Pancreas (tissue), 10 donors: ENCODE measurements at places on chromosomes 12 and 14.

GRCh38 chr12:53974084-53975063 is at the start of gene HOTAIR:
Gene HOTAIR (minus strand): TSS chr12:53974954.
- DNase-seq: no peak
- peaks cover 4% of the 10 kb centered on the region for H3K27me3 ChIP-seq
- H3K27ac ChIP-seq: no peak within 1 kb of the TSS
- H3K4me3 ChIP-seq: peak within 1 kb of the TSS; percentile 27
- peaks cover 6% of the 10 kb centered on the region for H3K4me1 ChIP-seq

DNA sequence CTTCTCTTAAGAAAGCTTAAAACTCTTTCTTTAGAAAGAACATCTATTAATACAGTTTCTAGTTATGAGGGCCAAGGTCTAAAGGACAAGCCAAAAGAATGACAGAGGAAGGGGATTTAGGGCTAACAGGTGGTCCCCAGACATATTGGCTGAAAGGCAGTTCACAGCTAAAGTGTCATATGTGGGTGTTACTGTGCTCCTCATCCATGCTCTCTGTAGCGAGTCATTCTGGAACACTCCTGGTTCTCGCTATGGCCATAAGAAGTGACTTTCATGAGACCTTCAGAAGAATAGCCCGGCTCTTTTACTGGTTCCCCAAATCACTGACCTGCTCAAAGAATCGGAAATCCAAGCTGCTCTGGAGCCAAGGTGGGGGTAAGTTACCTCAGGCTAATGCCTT is 55.0 kb downstream of the TBK1 start:
- no peaks in the 10 kb centered on the region for H3K4me1 ChIP-seq
- no peak overlapping the region for H3K27ac ChIP-seq
- no peak overlapping the region for H3K4me3 ChIP-seq
- no peaks in the 10 kb centered on the region for H3K27me3 ChIP-seq

DNA sequence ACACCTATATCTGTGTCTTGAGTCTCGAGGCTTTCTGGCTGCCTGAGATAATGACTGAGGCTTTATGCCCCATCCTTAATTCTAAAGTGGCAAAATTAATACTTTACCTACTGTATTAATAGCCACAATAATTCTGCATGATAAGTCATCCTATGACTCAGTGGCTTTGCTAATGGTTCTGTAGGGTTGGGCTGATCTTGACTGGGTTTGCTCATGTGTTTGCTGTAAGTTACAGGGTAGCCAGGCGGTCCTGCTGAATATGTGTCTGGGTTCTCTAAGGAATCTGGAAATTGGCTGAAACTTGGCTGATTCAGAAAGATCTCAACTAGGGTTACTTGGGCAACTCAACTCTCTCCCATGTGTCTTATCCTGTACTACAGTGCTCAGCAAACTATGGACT is 21.7 kb downstream of the MGST1 start:
- H3K4me3 ChIP-seq: no peak overlapping the region
- no peak for DNase-seq
- H3K27ac ChIP-seq: no peak overlapping the region
- no peaks in the 10 kb centered on the region for H3K4me1 ChIP-seq
- no peaks in the 10 kb centered on the region for H3K27me3 ChIP-seq

DNA sequence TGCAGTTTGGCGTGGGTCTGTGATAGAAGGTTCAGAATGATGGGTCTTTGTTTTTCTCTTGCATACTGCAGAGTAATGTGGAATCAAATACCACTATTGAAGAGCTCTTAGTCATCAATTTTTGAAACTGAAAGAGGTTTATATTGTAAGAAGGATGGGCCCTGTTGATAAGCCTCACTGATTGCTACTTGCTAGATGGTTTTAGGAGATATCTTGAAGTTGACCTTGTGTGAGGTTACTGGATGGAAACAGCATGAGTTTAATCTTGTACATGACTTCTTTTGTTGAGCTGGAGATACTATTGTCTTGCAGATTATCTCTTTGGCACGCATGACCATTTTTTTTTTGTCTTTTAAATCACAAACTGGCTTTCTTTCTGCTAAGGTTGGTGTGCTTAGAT is 13.8 kb downstream of the BICD1 start:
- DNase-seq: no peak
- H3K36me3 ChIP-seq: no peaks in the 10 kb centered on the region

DNA sequence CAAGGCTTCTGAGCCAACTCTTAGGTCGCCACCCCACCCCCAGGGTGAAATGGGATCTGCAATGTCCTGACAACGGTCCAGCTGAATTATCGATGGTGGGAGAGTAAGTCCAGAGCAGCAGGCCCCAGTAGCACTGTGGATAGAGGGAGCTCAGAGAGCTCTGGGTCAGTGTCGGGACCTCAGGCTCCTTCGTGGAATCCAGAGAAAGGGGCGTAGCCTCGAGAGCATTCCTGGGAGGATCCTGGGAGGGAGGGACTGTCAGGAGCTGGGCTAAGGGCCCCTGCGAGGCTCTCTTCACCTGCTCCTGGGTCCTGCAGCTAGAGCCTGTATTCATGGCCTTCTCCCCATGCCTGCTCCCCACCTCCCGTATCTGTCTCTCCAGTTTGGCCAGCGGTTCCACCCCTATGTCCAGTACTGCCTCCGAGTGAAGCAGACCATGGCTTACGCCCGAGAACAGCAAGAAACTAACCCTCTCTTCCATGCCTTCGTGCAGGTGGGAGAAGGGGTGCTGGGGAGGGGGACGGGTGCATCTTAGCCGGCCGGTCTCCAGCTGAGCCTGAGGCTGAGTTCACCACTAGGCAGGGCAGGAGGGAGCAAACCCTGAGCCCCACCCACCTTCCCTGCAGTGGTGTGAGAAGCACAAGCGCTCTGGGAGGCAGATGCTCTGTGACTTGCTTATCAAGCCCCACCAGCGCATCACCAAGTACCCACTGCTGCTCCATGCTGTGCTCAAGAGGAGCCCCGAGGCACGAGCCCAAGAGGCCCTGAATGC is 6.6 kb downstream of the PLEKHG6 start:
- no peak for DNase-seq
- no peak overlapping the region for H3K27ac ChIP-seq
- H3K4me1 ChIP-seq: peaks cover 5% of the 10 kb centered on the region
- H3K27me3 ChIP-seq: no peaks in the 10 kb centered on the region
- no peak overlapping the region for H3K4me3 ChIP-seq

GRCh38 chr12:57730336-57731067 is 8.0 kb downstream of the AGAP2 start:
- DNase-seq: no peak
- H3K27me3 ChIP-seq: no peaks in the 10 kb centered on the region
- no peaks in the 10 kb centered on the region for H3K36me3 ChIP-seq
- H3K27ac ChIP-seq: no peak overlapping the region

DNA sequence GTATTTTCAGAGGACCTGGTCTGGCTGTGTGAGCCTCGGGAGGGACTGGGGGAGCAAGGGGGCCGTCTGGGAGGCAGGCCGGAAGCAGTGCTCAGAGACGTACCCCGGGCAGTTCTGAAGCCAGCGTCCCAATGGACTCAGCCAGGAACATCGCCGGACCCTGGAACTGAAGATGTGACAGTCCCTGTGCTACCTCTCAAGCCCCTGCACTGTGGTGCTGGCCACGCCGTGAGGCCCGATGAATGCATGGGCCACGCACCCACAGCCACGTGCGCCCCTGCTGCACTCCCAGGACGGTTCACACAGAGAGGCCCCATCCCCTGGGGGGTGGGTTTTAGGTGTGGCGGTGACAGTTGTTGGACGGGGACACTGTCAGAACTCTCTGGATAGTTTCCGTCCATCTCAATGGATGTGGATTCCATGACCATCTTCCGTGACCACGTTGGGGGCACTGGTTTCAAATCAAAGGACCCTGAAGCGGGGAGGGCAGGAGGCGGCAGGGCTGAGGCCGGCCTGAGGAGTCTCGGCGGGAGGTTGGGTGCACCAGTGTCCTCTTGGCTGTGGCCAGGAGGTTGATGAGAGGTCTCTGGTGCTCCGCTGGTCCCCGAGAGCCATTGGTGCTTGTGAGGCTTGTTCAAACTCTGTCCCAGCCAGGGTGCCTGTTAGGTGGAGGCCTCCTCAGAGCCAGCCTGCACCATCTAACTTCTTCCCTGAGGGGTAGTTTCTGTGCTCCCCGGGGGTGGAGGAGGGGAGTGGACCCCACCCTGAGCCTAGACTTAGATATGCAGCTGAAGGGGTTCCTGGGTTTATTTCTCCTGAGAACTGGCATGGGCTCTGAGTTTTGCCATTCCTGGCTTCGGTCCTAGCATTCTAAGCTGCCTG is 36.3 kb upstream of the TSPAN9 start:
- no peaks in the 10 kb centered on the region for H3K4me1 ChIP-seq
- DNase-seq: no peak

DNA sequence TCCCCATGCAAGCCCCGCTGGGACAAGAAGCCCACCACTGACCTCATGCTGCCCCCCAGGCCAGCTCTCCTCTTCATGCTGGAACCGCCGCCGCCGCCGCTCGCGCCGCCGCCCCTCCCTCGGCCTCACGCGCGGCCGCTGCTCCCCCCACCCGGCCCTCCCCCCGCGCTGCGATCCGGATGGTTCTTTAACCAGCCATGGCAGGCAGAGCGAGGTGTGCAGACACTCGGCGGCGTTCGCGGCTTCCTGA is at the start of gene DCAF5:
Gene DCAF5, minus strand, starts transcription at position 218 of the 250 bp plus-strand sequence. Its CDS starts 141 bp downstream, at position 77.
- peaks cover 20% of the 10 kb centered on the region for H3K4me1 ChIP-seq
- H3K4me3 ChIP-seq: peak within 1 kb of the TSS; percentile 89
- no peaks in the 10 kb centered on the region for H3K27me3 ChIP-seq
- H3K27ac ChIP-seq: peak within 1 kb of the TSS; percentile 91
- H3K36me3 ChIP-seq: no peaks in the 10 kb centered on the region

GRCh38 chr12:2877953-2878732 is 1.1 kb downstream of the RHNO1 start:
- no peaks in the 10 kb centered on the region for H3K36me3 ChIP-seq
- H3K27me3 ChIP-seq: no peaks in the 10 kb centered on the region
- no peaks in the 10 kb centered on the region for H3K4me1 ChIP-seq
- H3K4me3 ChIP-seq: peak overlapping the region; percentile 93
- H3K27ac ChIP-seq: peak overlapping the region; percentile 91

DNA sequence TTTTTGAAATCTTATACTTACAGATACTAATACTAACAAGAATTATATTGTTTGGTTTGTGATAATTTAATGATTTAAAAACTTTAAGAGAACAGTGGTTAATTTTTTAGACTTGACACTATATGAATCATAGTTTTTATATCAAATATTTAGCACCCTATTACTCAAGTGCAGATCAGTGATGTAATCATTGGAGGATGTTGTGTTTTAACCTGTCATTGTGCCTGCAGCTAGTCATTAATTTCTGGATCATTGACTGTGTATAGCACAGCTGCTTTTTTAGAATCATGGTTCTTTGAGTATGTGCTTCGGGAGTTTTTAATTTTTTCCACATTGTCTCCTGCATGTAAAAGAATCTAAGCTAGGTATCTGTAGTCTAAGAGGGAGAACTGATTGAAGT is 17.3 kb downstream of the ARID4A start:
- no peak overlapping the region for H3K4me3 ChIP-seq
- peaks cover 21% of the 10 kb centered on the region for H3K36me3 ChIP-seq
- H3K27ac ChIP-seq: no peak overlapping the region
- H3K4me1 ChIP-seq: no peaks in the 10 kb centered on the region
- H3K27me3 ChIP-seq: no peaks in the 10 kb centered on the region

DNA sequence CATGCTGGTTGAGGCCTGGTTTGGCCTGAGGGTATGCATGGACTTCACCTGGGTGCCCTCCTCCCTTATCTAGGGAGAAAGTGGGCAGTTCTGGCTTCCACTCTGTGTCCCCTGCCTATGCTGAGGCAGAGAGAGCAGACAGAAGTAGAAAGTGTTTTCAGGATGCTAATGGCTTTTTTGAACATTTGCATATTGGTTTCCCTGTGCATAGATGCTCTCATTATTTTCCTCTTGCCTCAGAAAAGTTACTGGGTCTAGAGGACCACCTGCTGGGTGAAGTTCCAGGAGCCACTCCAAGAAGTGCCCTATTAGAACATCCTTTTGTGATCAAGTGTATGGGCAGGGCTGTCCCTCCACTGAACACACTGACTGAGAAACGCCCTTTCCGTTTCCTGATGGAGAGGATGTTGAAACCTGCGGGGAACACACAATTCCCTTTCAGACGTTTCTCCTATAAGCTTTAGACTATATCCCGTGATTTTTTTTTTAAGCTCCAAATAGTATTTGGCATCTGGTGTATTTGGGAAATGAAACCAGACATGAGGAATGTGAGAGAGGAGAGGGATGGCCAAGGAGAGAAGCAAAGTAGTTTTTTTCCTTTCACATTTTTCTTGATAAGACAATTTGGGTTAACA is 66.6 kb downstream of the DAAM1 start:
- peaks cover 13% of the 10 kb centered on the region for H3K4me1 ChIP-seq
- no peaks in the 10 kb centered on the region for H3K36me3 ChIP-seq
- no peaks in the 10 kb centered on the region for H3K27me3 ChIP-seq
- DNase-seq: no peak

DNA sequence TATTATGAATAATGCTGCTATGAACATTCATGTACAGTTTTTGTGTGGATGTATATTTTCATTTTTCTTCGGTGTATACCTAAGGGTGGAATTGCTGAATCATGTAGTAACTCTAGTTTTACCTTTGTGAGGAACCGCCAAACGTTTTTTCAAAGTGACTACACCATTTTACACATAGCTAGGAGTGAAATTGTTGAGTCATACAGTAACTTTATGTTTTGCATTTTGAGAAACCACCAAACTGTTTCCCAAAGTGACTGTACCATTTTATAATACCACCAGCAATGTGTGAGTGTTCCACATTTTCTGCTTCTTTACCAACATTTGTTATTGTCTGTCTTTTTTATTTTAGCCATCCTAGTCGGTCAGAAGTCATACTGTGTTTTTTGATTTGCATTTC is 3.1 kb upstream of the TPH2 start:
- H3K27me3 ChIP-seq: no peaks in the 10 kb centered on the region
- no peak for DNase-seq
- no peaks in the 10 kb centered on the region for H3K36me3 ChIP-seq
- no peaks in the 10 kb centered on the region for H3K4me1 ChIP-seq
- H3K27ac ChIP-seq: no peak overlapping the region

DNA sequence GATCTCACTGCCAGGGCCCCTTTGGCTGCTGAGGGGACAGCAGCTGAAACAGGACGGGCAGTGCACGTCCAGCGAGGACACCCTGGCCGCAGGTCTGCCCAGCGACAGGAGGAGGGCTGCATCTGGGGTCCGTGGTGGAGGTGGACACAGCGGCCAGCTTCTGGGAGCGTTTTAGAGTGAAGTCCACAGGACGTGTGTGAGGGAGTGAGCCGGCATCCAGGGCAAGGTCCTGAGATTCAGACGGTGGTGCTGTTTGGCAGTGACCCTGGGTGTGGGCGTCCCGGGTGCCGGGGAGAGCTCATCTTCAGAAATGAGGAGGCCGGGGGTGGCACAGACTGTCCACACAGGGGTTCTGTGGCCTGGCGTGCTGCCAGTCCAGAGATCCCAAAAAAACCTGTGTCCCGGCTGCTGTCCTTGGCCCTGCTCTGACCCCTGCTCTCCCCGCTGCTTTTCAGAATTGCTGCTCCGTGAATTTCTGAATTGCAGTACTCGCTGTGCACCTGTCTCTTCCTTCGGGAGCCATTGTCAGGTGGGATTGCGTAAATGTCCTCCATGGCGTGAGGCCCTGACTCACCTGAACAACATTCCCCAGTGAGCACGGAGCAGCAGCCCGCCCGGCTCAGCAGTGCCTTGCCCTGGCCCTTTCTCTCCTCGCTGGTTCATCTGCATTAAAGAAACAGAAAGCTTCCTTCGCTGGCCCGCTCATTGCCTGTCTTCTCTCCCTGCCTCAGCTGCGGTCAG is 183.5 kb upstream of the C14orf180 start:
- no peak overlapping the region for H3K4me3 ChIP-seq
- H3K4me1 ChIP-seq: no peaks in the 10 kb centered on the region
- peak; percentile 54 for DNase-seq
- no peak overlapping the region for H3K27ac ChIP-seq
- no peaks in the 10 kb centered on the region for H3K27me3 ChIP-seq

- H3K27ac ChIP-seq: no peak overlapping the region
- no peaks in the 10 kb centered on the region for H3K4me1 ChIP-seq
- no peaks in the 10 kb centered on the region for H3K27me3 ChIP-seq
- DNase-seq: no peak
- no peak overlapping the region for H3K4me3 ChIP-seq
These were observed 72.8 kb downstream of the RFX4 start for GRCh38 chr12:106655577-106655976.
